ENCODE measurements at places on chromosomes 1 and 21.

- no peak for DNase-seq
Observed at GRCh38 chr1:57553666-57554065, 129.8 kb upstream of the DAB1 start.

DNA sequence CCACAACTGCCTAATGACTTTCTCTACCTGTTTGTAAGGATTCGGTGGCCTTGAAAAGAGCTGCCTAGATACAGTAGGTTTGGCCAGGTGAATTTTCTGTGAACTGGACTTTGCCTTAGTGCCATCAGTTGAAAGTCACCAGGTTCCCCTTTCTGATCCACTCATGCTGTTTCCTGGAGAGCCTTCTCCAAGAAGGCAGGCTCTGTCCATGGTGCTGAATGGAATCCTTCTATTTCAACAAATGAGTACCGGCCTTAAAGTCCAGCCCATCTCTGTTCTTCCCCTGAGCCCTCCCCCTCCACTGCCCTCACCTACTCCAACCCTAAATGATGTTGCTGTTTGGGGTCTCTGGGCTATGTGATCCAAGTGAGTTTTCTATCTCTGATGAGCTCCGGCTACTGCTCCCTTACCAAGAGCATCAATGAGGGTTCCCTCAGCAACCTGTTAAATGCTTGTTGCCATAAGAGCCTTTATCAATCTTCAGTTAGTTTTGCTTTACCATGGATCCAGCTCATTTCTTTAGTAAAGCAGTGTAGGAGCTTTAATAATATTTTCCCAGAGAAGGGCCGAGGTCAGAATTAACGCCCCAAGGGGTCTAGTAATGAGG is 500.4 kb downstream of the PTPRU start:
- no peak for DNase-seq

- DNase-seq, result no peak
Observed at GRCh38 chr1:183953031-183953430, 84.5 kb downstream of the COLGALT2 start.

- DNase-seq, result no peak
Observed at GRCh38 chr1:172917972-172918371, 132.8 kb downstream of the TNFSF18 start.

GRCh38 chr1:67743072-67743725 is 58.2 kb downstream of the GADD45A start:
- DNase-seq, result no peak

- DNase-seq, result no peak
Observed at GRCh38 chr1:169725930-169726329, 7.9 kb downstream of the SELE start.

- DNase-seq, result no peak
Observed at GRCh38 chr1:52439976-52440375, 35.6 kb downstream of the PRPF38A start.

DNA sequence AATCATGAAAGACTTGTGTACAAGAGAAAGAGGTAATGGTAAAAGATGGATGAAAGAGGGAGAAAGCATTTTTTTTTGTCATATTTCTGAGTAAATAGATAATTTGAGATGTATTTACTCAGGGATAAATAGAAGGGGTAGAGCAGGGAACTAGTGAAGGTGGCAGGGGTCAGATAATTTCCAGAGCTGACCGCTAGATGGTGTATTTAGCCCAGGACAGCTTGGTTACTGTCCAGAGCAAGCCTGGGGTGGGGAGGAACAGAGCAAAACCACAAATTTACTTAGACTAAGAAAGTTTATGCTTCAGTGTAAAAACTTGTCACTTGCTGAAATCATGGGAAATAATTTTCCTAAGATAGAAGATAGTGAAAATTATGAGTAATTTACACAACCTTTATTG is 91.5 kb downstream of the XCL2 start:
- no peak for DNase-seq

GRCh38 chr1:65948609-65949229 is 156.0 kb downstream of the PDE4B start:
- no peak for DNase-seq

DNA sequence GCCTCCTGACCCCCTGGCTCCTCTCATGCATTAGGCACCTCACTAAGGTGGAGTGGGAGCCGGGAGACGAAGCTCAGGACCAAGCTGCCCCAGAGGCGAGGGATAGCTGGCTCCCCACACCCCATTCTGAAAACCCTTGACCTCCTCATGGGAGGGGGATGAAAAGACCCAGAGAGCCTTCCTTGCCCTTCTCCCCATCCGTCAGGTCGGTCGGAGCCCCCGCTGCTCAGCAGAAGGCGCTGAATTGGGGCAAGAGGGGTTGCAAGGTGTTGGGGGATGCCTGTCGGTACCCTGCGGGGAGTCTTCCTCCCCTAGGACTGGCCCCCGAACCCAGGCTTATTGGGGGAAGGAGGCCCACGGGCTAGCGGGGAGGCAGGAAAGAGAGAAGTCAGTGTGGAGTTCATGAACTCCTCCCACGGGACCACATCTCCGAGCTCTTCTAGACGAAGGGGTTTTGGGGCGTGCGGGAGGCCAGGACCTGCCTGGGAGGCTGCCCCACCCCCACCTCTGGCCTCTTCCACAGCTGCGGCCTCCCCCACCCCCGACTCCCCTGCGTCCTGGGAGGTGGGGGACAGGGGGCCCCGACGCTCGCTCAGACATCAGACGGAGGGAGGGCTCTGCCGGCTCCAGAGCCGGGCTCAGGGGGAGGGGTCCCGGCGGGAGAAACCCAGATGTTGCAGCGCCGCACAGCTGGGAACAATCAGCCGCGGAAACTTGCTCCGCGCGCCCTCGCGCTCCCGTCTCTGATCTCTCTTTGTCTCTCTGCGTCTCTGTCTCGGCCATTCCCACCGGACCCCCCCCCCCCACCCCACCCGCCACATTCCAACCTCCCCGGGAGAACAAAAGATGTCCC is 719 bp downstream of the MFAP2 start:
- DNase-seq, result no peak

- no peak for DNase-seq
Observed at GRCh38 chr1:18325136-18325535, 155.6 kb upstream of the KLHDC7A start.

DNA sequence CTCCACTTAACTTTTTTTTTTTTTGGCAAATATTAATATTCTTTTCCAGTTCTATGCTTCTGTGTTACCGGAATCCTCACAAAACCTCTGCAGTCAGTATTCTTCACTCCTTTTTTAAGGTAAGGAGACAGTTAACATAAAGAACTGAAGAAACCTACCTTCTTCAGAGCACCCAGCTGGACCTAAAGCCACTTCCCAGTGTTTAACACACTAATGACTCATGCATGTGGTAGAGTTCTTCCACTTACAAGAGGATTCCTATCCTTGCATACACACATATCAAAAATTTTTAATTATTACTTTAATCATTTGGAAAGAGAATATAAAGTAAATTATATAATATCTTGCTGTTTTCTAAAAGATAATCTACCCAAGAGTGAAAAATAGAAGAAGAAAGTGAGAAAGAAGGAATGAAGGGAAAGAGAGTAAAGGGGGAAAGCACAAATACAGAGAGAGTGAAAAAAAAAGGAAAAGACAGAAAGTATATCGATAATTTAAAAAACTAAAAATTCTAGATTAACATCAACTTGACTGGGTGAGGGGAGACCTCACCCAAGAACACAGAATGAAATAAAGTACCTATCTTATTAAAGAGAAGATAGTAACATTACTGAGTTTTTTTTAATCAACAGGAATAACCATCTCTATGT is 54.9 kb downstream of the ENAH start:
- no peak for DNase-seq

- no peak for DNase-seq
Observed at GRCh38 chr1:26582053-26582835, 52.7 kb downstream of the RPS6KA1 start.

- no peak for DNase-seq
Observed at GRCh38 chr1:161705537-161705936, 1.5 kb upstream of the FCRLA start.

- DNase-seq, result no peak
Observed at GRCh38 chr1:207631137-207631536, 13.8 kb upstream of the CR1L start.

DNA sequence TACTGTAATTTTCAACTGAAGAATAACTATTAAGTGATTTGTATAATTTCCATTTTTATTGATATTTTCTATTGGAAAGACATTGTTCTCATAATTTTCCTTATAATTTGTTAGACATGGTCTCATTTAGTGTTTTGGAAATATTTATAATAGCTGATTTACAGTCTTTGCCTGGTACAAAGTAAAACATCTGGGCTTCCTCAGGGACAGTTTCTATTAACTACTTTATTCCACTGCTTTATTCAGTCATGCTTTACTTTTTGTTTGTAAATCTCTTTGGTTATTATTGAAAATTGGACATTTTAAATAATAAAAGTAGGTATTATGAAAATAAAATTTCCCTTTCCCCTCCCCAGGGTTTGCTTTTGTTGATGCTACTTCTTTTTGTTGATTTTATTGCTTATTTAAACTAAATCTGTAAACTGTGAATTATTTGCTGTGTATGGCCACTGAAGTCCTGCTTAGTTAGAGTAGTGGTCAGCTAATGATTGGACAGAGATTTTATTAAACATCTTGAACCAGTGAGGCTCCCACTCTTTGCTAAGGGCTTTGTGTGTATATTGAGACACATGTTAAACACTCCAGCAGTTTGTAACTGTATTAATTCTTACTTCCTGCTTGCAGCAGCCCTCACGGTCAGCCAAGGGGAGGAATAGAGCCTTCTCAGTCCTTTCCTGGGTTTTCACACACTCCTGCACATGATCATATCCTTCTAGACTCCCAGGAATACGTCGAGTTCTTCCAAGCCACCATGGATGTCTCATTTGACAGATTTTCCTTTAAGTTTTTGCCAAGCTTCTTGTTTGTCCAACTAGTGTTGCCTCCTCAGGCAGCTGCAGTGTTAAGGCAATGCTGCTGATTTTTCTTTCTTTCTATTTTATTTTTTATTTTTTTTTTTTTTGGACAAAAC is 994.6 kb upstream of the PRMT6 start:
- DNase-seq, result no peak

GRCh38 chr1:44293761-44294315 is 61.2 kb downstream of the ERI3 start:
- DNase-seq, result no peak

DNA sequence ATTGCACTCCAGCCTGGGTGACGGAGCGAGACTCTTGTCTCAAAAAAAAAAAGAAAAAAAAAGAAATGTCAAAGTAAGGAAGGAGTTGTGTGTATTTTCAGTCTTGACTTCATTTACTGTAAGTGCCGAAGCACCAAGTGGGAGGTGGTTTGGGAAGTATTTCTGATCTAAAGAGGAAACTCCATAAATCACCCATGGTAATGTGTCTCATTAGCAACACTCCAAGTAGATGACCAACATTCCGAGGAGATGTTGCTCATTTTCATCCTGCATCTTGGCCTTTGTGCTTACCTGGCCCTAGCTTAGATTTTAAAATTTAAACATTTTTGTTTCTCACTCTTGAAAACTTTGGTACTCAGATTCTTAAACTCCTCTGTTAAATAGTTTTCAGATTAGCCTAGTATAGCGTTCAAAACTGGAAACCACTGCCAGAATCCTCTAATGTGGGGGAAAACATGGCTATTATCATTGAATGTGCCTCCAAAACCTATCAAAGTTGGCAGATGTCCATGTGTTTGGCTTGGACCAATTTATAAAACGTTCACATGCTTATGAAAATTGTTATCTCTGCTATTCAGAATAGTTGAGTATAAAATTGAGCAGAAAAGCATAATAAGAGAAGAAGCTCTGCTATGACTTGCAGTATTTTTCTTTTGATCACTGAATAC is 110.4 kb downstream of the NFIA start:
- no peak for DNase-seq

- no peak for DNase-seq
Observed at GRCh38 chr1:226110249-226111097, 48.0 kb downstream of the H3-3A start.

DNA sequence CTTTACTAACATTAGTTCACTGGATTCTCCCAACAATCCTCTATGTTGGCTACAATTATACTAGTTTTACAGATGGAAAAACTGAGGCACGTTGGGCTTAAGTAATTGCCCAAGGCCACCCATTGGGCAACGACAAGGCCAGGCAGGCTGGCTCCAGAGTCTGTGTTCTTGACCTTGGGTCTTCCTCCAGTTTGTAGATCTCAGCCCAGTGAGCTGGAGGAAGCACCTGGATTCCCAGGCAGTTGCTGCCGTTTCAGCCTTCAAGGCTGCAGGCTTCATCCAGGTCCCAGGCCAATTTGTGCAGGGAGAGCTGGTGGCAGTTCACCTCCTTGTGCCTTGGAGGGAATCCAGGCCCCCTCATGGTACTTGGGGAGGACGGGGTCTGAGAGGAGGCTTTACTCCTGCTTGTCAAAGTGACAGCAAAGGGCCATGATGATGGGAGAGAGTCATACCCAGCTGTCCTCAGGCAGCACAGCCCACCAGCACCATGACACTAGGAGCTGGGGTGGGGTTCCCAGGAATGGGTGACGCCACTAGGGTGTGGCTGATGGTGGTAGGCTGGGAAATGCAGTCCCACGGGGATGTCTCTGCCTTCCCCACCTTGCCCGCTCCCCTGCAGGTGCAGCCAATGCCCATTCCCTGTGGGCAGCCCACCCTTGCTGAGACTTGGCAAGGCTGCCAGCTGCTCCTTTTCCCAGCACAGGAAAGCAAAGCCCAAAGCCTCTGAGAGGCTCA is 27.1 kb downstream of the PKP1 start:
- no peak for DNase-seq

- DNase-seq, result no peak
Observed at GRCh38 chr1:2283991-2284895, 56.1 kb downstream of the SKI start.

DNA sequence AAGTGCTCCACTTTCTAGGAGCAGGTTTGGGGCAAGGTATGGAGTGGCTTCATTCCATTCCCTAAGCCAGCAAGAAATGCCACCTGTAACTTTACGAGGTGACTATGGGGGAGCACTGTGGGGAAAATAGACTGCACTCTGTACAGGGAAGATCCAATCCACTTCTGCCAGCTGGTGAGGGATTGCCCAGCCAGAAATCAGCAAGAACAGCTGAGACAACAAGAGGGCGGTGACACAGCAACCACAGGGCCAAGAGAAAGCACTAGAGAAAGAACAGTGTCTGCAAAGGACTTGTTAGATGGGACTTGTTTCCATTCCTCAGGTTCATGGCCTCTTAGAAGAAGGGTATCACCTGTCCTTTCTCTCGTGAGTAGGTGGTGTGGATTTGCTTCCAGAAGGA is 19.6 kb downstream of the CAPN8 start:
- DNase-seq, result no peak

DNA sequence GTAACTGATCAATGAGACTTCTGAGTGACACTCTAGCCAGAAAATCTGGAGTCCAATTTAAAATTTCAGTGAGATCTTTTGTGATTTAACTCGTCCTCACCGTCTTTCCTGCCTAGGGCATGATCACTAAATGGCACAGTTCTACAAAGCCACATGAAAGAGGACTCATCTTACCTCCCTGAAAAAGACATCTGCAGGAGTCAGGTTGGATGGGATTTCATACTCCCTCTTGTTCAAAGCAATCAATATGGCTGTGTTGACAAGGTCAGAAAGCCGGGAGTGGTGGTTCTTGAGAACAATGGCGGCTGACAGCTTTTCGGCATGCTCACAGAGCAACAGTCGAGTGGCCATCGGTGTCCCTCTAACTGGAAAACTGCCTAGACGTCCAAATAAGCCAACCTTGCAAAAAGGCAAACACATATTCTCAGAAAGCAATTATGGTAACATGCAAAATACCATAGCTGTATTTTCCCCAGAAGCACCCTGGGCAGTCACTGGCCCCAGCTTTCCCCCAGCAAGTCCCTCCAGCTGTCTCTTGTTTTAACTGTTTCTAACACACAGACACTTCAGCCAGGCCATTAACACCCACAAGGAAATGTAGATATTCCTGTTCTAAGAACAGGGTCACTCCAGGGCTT is 36.6 kb upstream of the ACTA1 start:
- no peak for DNase-seq

Measured in activated naive CD8-positive, alpha-beta T cell treated with anti-CD3 and anti-CD28 coated beads, Interleukin-2, amount 50 U/mL, for 16 hours (primary cell).